A673 (cell line): ENCODE measurements at places on chromosomes 7 and 10. TPM values are rescaled to one million over a fixed set of nuclear protein-coding genes. Genes with fewer than 3 reads are reported as not detected.

The MYH16 gene
- total RNA-seq: not detected in 2 replicates

The LRRC4 gene
- 10.6 and 16.1 TPM in 2 replicates for total RNA-seq

The GCK gene
- total RNA-seq: not detected in 2 replicates

- DNase-seq: peak; percentile 73
Observed at GRCh38 chr10:18238870-18239485, 98.8 kb downstream of the CACNB2 start.

DNA sequence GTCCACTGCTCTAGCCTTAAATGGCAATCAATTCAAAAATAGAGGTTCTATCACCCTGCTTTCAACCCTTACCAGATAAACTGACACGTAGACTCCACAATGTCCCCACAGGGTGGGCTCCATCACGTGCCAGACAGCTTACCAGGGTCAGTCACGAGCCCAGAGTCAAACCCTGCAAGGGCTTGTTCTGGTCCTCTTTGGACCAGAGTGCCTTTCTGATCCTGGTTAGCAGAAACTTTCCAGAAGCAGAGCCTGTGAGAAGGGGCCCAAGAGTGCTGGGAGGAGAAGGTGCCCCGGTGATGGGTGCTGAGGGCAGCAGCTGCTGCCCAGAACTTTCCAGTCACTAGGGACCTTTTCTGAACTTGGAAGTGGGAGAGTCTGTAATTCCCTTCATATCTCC lies 354 bp upstream of the GIMAP5 start:
- DNase-seq: no peak

- DNase-seq: no peak
Observed at GRCh38 chr7:135188298-135188984, 17.9 kb upstream of the CYREN start.

DNA sequence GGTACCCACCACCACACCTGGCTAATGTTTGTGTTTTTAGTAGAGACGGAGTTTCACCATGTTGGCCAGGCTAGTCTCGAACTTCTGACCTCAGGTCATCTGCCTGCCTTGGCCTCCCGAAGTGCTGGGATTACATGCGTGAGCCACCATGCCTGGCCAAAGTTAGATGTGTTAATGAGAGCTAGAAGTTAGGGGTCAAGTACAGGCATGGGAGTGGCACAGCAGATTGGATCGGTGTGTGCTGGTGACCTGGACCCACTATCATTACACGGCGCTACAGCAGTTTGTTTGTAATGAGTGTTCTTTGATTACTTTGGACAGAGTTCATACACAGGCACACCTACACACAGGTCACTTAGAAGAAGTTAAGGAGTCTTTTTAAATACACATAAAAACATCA lies 36.7 kb downstream of the DNAJB6 start:
- DNase-seq: no peak

GRCh38 chr7:150958597-150958996 lies 19.5 kb downstream of the KCNH2 start:
- no peak for DNase-seq

DNA sequence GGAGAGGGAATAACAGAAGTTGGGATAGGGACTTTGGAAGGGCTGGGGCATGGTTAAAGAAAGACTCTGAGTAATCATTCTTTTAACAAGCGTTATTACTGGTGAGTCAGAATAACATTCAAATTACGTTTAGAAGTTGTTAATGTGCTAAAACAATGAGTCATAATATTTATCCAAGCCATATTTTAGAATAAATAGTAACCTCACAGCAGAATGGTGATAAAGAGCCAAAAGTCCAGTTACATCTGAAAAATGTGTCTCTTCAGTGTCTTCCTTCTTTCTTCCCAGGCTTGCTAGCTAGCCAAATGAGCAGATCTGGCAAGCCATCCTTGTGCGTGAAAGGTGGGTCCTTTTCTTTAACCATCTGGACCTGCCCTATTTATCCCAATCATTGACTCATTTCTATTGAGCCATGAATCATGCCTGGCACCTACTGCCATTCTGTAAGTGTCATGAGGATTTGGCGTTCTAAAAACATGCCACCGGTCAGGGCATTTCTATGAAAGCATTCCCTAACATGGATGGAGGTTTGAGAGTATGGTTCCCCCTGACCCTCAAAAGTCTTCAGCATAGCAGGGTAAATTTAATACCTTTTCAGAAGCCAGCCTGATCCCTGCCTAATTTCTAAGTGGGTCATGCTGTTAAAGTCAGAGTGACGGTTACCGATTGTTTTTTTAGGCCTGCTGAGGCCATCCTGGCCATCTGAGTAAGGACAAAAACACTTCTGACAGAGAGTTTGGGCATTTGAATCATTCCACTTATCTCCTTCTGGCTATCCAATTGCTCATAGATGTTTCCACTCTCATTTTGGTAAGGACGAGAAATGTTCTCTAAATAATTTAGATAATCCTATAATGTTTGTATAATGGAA lies 26.9 kb downstream of the MYPN start:
- DNase-seq: peak; percentile 24

- no peak for DNase-seq
Observed at GRCh38 chr10:11746883-11747539, 4.8 kb downstream of the ECHDC3 start.

DNA sequence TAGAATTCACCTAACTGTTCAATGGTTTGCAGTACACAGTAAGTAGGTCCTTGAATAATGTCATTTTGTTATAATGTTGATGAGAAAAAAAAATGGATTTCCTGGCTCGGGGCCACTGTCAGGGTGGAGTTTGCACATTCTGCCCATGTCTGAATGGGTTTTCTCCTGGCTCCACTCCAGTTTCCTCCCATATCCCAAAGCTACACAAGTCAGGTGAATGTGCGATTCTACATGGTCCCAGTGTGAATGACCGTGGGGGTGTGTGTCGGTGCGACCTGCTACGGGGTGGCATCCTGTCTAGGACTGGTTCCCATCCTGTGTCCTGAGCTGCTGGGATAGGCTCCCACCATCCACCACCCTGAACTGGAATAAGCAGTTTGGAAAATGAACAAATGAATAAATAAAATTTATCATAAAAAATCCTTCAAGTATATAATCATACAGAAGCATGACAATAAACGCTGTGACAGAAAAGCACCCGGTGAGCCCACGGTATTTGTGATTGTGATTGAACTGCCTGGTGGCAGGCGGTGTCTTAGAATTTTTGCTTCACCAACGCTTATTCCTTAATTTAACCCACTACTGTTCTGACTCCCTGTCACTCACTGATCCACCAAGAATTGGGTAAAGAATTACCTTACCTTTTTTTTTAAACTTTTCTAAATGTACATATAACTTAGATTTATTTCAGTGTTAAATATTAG lies 114.1 kb downstream of the ICA1 start:
- no peak for DNase-seq

GRCh38 chr7:102417105-102417504 lies 16.3 kb upstream of the ORAI2 start:
- no peak for DNase-seq

DNA sequence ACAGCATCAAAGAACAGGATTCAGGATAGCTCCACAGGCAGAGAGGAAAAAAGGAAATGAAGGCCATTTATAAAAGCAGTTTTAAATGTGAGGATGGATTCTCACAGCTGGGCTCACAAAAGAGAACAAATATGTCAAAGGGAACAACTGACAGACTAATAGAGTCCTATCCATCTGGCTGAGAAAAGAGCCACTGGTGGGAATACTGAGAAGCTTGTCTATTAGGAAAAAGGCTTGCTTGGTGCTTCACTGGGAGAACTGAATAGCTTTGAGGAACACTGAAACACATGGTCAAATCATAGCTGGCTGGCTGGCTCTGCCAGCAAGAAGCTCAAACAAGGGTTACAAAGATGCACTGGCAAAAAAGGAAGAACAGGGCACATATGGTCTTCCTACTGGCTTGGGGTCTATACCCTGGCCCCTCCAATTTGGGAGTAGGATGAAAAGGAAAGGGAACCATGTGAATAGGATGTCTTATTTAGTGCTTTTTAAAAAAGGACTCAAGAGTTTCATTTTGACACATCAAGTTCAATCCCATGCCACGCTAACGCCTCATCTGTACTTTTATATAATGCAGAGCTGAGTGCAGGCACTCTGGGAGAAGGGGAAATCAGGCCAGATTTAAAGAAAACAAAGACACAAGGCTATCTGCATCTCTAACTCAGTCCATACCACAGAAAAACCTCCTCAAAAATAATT lies 44.8 kb upstream of the KCNIP2 start:
- DNase-seq: no peak

- DNase-seq: no peak
Observed at GRCh38 chr10:4671451-4672145, 154.4 kb upstream of the AKR1E2 start.

DNA sequence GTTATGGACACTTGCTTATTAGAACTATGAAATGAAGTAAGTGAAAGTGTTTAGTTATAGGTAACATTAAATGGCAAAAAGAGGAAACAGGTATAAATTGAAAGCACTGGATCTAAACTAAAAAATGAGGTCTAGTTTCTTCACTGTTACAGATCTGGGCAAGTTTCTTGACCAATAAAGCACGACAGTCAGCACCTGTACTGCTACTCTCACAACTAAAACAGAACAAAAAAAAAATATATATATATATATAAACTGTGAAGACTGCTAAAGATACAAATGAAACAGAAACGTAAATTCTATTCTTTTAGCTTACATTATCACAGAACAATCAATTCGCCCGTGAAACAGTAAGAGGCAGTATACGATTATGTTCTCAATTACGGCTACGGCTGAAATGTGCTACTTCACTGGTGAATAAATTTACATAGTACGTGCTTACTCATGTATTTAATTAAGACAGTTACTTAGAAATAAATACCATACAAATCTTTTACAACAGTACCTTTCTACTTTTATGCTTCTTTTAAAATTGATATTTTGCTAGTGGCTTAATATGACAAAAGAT lies 4.2 kb downstream of the AHR start:
- peak; percentile 73 for DNase-seq

DNA sequence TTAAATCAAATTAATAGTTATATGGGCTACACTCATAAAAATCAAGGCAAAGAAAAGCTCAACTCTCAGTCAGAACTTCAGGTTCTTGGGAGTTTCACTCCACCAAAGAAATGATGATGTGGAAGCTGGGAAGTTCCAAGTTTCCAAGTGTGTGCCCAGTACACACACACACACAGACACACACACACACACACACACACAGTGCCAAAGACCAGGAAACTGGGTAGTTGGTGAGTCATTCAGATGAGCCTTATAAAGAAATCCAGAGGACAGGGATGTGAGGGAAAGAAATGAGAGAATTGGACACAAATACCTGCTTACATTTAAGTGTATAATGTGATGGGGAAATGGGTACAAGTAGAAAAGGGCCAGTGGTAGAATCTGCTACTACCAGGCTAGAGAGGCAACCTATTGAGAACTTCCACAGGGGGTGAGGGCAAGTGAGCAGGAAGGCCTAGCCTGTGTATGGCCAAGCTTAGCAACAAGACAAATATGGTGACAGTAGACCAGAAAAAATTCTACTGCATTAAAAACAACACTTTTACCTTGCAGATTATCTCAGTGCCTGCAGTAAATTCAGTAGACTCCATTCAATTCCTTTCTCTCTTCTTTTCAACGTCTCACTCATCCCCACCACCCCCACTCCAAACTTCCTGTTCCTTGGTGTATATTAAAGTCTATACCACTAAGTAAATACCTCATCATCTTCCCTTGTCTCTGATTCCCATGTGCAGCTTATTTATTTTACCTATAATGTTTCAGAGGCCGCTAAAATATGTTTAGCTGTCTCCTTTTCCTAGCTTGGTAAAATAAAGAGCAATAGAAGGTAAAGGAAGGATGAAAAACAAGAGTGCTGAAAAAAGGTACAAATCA lies 95.0 kb downstream of the CABCOCO1 start:
- DNase-seq: peak; percentile 37

DNA sequence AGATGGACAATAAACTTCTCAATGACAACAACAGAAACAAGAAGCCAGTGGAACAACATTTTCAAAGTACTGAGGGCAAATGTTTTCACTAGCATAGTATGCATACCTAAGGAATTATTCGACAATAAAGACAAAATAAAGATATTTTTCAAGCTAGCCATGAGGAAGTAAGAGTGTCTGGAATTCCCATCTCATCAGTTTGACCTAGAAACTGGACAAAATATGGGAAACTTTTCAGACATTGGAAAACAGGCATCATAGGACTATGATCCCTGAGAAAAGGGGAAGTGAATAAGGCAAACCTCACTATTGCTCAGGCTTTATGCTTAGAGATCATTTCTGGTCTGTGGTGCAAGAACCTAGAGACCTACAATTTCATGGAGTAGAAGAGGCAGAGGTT lies 86.3 kb downstream of the OAT start:
- no peak for DNase-seq

GRCh38 chr10:82251222-82251906 lies 376.4 kb downstream of the NRG3 start:
- no peak for DNase-seq

DNA sequence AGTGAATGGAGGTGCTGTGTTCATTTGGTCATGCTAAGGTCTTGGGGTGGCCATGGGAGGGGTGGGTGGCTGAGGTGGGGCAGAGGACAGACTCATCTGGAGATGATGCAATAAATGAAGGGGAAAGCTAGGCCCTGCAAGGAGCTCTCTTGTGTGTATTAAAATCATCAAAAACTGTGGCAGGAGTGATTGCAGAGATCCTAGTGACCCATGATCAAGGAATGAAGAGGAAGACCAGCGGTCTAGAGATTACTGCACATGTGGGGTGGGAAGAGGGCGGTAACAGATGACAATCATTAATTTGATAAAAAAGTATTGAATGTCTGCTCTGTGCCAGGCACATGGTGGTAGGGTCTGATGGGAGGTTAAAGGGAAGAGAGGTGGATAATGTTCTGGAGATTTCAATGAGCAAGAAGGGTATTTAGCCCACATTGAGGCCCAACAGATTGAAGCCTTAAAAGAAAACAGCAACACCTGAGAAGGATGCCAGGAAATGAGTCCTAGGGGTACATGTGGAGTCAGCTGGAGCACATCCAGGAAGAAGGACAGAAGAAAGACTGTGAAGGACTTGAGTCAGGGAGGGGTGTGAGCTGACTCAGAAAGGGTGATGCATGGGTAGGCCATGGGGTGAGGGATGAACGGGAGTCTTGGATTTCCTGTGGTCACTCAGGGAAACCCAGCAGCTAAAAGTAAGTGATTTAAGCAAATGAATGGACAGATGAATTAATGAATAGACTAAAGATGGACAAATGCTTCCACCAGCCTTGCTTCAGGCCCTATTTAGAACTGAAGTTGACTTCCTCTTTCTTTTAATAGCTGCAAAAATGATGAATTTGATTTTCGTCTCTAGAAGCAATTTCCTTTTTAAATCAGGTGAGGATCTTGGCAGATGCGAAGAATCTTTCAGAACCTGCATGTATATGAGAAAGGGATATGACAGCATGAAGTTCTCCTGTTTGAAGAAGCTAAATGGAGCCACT lies 83.1 kb upstream of the IGFBP3 start:
- DNase-seq: no peak

DNA sequence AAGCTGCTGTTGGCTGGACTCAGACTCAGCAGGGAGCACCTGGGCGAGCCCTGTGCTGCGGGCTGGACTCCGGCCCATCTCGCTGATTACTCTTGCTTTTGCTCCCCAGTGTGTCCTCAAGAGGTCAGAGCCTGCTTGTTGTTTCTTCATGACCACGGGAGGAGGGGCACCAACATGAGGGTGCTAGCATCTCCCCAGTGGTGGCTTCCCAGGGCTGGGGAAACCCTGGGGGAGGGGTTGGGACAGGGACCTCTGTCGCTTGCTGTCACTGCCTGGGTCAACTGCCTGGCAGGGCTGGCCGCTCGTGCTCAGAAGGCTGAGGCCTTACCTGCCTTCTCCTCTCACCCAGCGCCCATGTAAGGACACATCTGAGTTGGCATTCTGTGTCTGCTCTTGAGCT lies 152.3 kb upstream of the SHH start:
- DNase-seq: no peak

GRCh38 chr7:152145853-152146466 lies 120.5 kb downstream of the GALNT11 start:
- peak; percentile 60 for DNase-seq
